NCI-H774 (cell line): ENCODE measurements at places on chromosomes 4 and X.
A peak's percentile ranks its signal among the peaks of the same experiment; 100 is the strongest.

- DNase-seq: no peak
Observed at GRCh38 chrX:71147496-71148277, 3.0 kb downstream of the NLGN3 start.

GRCh38 chr4:20512985-20513384 lies 187.3 kb upstream of the PACRGL start:
- DNase-seq: no peak

- DNase-seq: no peak
Observed at GRCh38 chr4:2408401-2408958, 10.0 kb downstream of the ZFYVE28 start.

GRCh38 chr4:144353292-144353691 lies 212.8 kb upstream of the GYPA start:
- no peak for DNase-seq

DNA sequence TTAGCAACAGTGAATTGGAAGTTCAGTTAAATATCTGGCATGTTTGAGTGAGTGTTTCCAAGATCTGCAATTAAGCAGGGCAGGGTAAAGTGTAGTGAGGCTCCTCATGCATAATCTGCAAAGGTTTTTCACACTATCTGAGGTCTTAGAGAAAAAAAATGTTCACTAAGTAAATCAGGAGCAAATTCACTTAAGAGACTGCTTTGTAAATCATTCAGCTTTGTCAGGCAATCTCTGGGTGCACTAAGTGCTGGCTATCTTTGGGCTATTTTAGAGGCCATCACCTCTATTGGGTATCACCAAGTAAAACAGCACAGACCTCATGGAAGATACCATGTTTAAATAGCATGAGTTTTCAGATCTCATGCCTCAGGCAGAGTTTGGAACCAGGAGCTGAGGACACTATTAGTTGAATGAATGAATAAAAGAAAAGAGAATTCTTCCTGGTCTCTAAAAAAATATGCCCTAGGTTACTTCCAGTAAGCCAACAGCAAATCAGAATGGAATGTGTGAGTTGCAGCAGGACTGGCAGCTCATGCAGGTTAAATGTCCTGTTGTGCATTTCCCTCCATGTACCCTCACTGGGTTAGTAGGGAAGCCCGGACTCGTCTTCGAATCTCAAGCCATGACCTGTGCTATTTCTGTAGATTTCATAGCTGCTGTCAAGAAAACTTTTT lies 195.3 kb downstream of the KCNIP4 start:
- DNase-seq: no peak

GRCh38 chrX:375181-376036 lies 11.3 kb downstream of the PPP2R3B start:
- no peak for DNase-seq

- DNase-seq: no peak
Observed at GRCh38 chrX:15985937-15986336, 131.3 kb upstream of the AP1S2 start.

DNA sequence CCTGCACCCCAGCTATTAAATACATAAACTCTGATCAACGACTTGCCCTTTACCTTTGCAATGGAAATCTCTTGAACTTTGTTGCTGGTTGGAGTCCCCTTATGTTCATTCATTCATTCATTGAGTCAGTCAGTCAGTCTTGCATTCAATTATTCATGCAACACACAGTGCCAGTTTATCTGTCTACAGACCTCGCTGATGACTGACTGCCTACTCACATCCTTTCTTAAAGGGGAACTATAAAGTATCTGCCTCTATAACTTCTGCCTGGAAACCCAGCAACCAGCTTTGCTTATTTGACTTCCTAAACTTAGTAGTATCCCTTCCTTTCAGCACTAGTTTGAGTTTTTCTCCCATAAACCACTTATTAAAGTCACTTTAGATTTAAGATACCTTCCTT lies 620.8 kb upstream of the ADGRL3 start:
- no peak for DNase-seq

GRCh38 chrX:19827088-19827487 lies 60.3 kb downstream of the SH3KBP1 start:
- no peak for DNase-seq

- no peak for DNase-seq
Observed at GRCh38 chrX:153884590-153884989, 1.4 kb downstream of the L1CAM start.

DNA sequence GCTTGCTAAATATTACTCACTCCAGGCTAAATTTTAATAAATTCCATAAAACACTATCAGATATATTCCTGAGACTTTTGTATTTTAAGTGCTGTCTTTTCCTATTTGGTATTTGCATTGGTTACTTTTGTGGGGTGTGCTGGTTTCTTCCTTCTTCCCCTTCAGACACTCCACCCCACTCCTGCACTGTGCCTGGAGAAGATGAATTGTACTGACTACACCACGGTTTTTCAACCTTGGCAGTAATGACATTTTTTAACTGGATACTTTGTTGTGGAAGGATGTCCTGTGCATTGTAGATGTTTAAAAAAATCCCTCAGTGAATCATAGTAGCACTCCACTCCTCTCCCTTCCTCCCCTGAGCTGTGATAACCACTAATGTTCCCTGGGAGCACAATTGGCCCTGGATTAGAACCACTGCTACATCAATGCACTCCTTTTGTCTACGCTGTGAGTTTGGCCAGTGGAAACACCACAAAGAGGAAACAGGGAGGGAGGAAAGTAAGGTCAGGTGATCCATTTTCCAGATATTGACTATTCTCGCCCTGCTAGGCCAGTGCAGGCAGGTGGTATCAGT lies 36.3 kb downstream of the SNCA start:
- DNase-seq: no peak

DNA sequence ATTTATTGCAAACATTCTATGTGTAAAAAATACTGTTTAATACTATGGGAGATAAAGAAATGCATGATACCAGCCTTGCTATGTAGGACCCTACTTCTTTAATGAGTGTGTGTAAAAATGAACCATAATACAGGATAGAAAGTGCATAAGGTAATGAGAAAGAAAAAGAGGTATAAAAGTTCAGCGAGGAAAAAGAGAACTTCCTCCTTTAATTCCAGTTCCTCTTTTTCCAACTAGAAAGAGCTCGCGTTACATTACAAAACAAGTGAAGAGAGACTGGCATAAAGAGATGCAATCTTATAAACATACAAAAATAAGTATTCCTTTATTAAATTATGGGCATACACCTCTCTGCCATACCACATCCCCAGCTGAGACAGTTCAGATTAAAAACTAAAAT lies 77.4 kb downstream of the ANKRD17 start:
- no peak for DNase-seq

DNA sequence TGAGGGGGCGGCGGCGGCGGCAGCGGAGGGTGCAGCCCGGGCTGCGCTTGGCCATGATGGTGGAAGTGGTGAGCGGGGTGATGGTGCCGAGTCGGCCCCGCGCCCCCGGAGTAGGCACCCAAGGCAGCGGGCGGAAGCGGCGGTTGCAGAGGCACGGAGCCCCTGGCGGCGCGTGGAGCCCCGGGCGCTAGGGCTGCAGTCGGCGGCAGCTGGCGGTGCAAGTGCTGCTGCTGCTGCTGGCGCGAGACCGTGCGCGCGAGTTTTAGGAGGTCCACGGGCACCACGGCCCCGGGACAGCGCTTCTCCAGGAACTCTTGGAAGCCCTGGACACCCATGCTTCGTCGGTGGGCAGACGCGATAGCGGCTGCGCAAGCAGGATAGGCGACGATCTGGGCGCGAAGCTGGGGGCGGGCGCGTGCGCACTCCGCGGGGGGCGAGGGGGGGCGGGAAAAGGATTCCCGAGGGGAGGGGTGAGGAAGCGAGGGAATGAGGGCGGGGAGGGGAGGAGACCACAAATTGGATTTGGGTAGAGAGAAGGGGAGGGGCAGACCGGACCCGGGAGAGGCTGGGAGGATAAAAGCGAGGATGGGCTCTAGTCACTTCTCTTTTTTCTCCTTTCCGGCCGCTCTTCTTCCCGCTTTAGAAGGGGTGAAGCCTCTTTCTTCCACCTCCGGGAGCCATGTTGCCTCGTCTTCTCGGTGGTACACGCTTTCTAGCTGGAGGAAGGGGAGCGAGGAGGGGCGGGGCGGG lies at the start of gene FAM120C:
Gene FAM120C (minus strand): TSS at position 391 of the 750 bp plus-strand sequence. CDS start 56 bp downstream, at position 335.
- peak; percentile 68 for DNase-seq

DNA sequence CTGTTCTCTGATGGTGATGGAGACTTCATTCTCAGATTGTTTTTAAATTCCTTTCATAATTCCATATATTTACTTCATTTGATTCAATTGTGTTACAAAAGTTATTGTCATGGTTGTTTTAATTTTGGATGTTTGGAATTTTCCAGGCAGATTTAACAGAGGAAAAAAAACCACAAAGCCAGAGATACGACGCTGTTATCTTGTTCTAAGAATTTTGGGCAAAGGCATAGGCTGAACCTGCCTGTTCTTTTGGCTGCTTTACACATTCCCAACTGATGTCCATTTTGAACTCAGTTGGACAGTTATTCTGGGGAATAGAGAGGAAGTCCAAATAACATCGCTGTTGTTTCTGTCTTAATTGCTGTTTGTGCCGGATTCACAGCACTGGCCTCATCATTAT lies 65.7 kb downstream of the LINC00632 start:
- DNase-seq: no peak

- DNase-seq: no peak
Observed at GRCh38 chrX:11321986-11322385, 28.8 kb downstream of the AMELX start.

DNA sequence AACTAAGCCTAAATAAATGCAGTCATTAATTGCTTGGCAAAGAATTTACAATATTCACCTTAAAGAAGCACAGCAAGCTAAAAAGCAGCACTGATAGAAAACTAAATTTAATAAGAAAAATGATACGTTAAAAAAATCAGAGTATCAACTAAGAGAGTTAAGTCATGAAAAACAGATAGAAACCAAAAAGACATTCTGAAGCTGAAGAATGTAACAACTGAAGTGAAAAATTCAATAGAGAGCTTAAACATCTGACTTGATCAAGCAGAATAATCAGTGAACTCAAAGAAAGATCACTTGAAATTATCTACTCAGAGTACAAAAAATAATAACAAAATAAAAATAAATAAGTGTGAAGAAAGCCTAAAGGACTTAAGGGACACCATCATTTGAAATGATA lies 588.0 kb upstream of the HS3ST1 start:
- DNase-seq: no peak

- DNase-seq: no peak
Observed at GRCh38 chr4:88090898-88091297, 67.5 kb downstream of the ABCG2 start.

GRCh38 chr4:7434766-7435150 lies at the start of gene PSAPL1:
Gene PSAPL1, minus strand, starts transcription at chr4:7434930. Its CDS starts 51 bp downstream, at chr4:7434879.
- no peak for DNase-seq

DNA sequence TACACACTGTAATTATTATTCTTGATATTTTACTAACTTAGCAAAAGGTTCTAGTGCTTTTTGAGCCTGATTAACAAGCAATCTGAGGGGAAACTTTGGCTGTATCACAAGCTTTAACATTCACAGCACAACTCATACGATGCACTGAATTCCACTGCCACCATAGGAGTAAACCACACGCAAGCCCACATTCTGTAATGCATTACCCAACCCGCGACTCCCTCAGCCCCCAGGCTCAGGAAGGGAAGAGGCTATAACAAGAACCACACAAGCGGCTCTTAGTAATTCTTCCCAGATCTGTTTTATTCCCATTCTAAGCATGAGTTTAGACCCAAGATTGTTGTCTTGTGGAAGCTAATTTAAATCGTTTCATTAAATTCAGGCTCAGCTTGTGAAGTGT lies 138.5 kb upstream of the TBL1X start:
- no peak for DNase-seq

DNA sequence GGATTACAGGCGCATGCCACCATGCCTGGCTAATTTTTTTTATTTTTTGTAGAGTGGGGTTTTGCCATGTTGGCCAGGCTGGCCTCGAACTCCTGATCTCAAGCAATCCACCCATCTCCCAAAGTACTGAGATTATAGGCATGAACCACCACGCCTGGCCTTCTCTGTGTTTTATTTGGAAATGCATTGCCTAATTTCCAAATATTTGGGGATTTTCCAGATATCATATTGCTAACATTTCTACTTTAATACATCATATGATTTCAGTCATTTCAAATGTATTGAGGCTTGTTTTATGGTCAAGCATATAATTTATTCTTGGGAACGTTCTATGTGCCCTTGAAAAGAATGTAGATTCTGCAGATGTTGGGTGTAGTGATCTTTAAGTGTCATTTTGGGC lies 38.8 kb downstream of the FGF2 start:
- DNase-seq: no peak

DNA sequence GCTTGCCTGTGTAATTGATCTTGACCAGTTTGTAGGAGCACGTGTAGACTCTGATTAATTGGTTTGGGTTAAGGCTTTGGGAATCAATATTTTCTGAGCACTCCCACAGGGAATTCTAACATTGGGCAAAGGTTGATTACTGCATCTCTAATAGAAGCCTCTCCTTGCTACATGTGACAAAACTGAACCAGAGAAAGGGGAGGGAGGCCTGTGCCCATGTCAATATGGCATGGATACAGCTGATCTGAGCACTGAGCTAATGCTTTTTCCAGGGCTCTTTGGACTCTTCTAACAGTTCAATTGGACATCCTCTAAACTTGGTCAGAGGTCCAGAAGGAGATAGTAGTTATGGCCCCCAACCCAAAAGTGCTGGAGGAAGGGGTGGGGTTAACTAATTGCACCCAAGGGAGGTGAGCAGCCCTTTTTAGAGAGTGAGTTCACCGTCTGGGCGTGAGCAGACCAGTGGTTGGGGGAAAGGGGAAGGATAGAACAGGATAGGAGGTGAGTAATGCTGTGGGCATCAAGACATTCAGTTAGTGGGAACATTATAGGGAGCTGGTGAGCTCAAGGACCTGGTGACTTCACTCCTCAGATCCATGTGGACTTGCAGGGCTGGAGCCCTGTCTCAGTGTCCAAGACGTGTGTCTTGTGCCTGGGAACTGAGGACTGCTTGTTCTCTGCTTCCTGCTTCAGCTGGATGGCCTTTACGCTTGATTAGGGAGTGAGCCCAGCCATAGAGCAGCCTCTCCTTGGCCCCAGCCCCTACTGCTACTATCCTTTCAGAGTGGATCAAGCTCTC lies 22.8 kb downstream of the MSN start:
- no peak for DNase-seq

- DNase-seq: no peak
Observed at GRCh38 chr4:184406958-184407391, 67.4 kb downstream of the IRF2 start.

- DNase-seq: no peak
Observed at GRCh38 chr4:20618731-20619130, 81.5 kb upstream of the PACRGL start.

DNA sequence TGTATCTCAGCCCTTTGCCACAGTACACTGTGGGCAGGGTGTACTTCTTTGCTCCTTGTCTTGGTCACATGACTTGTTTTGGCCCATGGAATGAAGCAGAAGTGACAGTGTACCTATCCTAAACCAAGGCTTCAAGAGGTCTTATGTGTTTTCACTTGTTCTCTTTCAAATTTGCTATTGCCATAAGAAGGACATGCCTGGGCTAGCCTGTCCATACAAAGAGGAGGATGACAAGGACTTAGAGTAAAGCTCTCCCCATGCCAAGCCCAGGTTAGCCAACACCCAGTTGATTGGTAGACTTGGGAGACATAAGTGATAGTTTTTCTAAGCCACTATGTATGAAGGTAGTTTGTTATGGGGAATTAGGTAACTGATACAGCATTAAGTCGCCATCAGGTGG lies 141.1 kb upstream of the MID1 start:
- DNase-seq: no peak
